Activated naive CD8-positive, alpha-beta T cell treated with anti-CD3 and anti-CD28 coated beads, Interleukin-2, amount 10 ng/mL, durations not matched to agents 7 days and 5 days (primary cell): ENCODE measurements at places on chromosomes 6 and 20. TPM values are rescaled to one million over a fixed set of nuclear protein-coding genes. Genes with fewer than 3 reads are reported as not detected.

The SRC gene
- 4.5 TPM for total RNA-seq

The MRPL2 gene
- 65.2 TPM for total RNA-seq

The LY86 gene
- 5.7 TPM for total RNA-seq

The ATG5 gene
- 28.5 TPM for total RNA-seq

The C6orf15 gene
- total RNA-seq, result not detected

The TBCC gene
- total RNA-seq, result 50.4 TPM

The CAGE1 gene
- 0.17 TPM for total RNA-seq

The BIRC7 gene
- not detected for total RNA-seq

GRCh38 chr6:138087593-138088325 is 19.5 kb downstream of the PERP start:
- H3K27ac ChIP-seq, result no peak overlapping the region
- H3K4me1 ChIP-seq, result no peaks in the 10 kb centered on the region
- no peak overlapping the region for H3K4me3 ChIP-seq
- H3K36me3 ChIP-seq, result no peaks in the 10 kb centered on the region

DNA sequence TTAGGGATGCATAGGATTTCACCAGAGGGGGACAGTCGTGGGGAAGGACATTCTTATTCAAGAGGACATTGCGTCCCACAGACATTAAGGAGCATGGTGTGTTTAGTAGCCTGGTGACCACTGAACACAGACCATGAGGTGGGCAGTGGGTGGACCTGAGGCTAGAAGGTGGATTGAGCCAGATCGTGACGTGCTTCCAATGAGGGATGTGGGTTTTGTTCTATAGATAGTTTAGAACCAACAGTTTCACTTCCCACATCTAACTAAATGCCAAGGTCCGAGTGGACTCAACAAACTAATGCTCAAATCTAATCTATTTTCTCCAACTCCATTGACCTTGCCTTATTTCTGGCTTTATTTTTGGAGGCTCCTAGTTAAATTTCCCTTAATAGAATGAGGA is 58.5 kb downstream of the OGFRL1 start:
- no peak overlapping the region for H3K27ac ChIP-seq
- DNase-seq, result no peak
- peaks cover 12% of the 10 kb centered on the region for H3K27me3 ChIP-seq
- H3K4me3 ChIP-seq, result no peak overlapping the region
- no peaks in the 10 kb centered on the region for H3K36me3 ChIP-seq
- peaks cover 1% of the 10 kb centered on the region for H3K4me1 ChIP-seq

DNA sequence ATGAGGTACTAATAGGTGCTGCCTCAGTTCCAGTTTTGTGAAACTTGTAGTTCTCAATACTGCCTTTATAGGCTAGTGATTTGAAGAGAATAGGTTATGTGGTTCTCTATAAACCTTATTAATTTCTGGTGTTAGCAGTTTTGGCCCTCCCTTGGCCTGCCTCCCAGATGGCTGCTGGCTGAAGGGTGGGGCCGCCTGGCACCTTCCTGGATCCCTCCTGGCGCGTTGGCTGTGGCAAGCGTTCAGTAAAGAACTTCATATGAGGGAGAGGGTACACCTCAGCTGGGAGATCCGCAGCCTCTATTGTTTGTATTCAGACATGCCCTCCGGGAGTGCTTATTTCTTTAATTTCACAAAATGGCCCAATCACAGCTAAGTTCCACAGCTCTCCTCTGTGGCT is 51.9 kb downstream of the FAM120B start:
- no peak overlapping the region for H3K27ac ChIP-seq
- no peak overlapping the region for H3K4me3 ChIP-seq
- no peaks in the 10 kb centered on the region for H3K27me3 ChIP-seq
- H3K4me1 ChIP-seq, result no peaks in the 10 kb centered on the region
- H3K36me3 ChIP-seq, result peaks cover 13% of the 10 kb centered on the region
- DNase-seq, result no peak

DNA sequence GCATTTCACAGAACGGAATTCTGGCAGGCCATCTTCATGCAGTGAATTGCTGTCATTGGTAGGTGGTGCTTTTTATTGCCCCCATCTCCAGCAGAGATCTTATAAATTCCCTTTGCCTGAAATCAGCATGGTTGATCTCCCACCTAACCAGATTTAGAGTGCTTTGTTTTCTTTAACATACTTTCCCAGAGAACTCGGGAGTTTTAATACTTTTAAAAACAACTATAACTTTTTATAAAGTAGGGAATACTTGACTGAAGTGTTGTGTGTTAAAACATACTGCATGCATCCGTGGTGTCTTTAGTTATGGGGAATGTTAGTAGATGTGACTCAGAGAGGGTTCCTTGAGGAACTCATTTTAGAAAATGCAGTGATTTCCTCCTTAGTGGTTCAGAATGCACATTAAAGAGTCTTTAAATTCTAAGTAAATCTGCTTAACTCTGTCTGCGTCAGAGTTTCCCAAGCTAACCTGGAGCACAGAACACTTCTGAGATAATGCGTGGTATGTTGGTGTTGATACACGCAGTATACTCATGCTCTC is 54.9 kb downstream of the AKAP12 start:
- H3K4me3 ChIP-seq, result no peak overlapping the region
- no peak overlapping the region for H3K27ac ChIP-seq
- H3K4me1 ChIP-seq, result peaks cover 7% of the 10 kb centered on the region
- no peaks in the 10 kb centered on the region for H3K36me3 ChIP-seq
- no peak for DNase-seq
- peaks cover 59% of the 10 kb centered on the region for H3K27me3 ChIP-seq

- H3K4me1 ChIP-seq, result peaks cover 16% of the 10 kb centered on the region
- no peak for DNase-seq
- peaks cover 2% of the 10 kb centered on the region for H3K27me3 ChIP-seq
- H3K4me3 ChIP-seq, result no peak overlapping the region
- H3K36me3 ChIP-seq, result peaks cover 3% of the 10 kb centered on the region
Observed at GRCh38 chr20:50728981-50729874, 2.2 kb upstream of the PARD6B start.

DNA sequence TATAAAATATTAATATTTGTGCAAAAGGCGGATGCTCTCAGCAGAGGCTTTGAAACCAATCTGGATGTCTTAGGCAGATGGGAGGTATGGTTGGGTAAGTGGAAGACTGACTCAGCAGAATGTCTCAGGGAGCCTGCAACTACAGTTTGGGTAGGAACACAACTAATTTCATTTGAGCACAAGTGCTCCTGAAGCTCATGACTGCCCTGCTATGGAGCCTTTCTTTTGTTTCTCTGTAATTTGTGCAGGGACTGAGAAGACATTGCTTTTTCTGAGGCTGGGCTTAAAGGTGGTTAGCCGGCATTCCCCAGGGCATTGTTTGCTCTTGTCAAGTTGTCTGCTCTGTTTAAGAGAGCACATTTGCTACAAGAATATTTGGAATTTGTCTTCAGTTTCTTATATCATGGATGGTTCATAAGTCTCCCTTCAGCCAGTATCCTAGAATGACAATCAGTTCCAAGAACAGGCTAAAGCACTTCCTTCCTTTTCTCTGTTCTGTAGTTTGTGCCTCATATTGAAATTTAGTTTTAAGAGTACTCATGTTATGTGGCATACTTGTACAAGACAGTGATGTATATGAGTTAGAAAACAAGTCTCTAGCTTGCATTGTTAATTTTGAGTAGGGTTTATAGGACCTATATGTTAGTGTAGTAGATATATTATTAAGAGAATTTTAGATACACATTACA is 208.3 kb downstream of the ZFAND3 start:
- no peak overlapping the region for H3K4me3 ChIP-seq
- no peak overlapping the region for H3K27ac ChIP-seq
- peaks cover 17% of the 10 kb centered on the region for H3K4me1 ChIP-seq
- H3K36me3 ChIP-seq, result peaks cover 13% of the 10 kb centered on the region
- no peak for DNase-seq
- H3K27me3 ChIP-seq, result no peaks in the 10 kb centered on the region

DNA sequence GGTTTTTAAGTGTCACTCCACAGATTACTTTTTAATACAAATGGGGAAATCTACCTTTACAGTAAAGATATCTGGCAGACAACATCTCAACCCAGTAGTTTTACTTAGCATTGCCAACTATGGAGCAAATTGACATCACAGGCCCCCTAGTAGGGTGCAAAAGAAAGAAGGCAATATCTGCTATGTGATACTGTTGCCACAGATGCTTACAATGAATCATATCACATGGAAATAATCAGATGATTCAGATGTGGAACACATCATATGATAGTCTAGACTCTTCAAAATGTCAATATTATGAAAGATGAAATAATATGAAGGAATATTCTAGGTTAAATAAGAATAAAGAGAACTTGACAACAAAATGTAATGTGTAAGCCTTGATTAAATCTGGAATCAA is 322.5 kb downstream of the BMP2 start:
- H3K36me3 ChIP-seq, result no peaks in the 10 kb centered on the region
- H3K4me3 ChIP-seq, result no peak overlapping the region
- no peaks in the 10 kb centered on the region for H3K4me1 ChIP-seq
- no peak for DNase-seq
- no peaks in the 10 kb centered on the region for H3K27me3 ChIP-seq
- no peak overlapping the region for H3K27ac ChIP-seq

DNA sequence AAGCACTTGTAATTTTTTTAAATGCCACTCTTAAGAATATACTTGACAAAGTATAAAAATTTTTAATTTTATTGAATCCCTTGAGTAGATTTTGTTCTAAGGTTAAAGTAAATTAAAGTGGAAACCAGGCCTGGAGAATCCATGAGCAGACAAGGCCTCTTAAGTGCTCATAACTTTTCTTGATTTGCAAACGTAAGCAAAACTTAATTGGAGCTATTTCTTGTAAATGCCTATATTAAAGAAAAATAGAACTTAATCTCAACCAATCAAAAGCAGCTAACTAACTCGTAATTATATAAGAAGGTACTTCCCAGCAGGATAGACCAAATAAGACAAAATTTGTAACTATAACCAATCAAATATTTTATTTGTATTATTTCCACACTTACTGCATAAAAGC is 12.7 kb upstream of the DEFB129 start:
- DNase-seq, result no peak
- H3K4me3 ChIP-seq, result no peak overlapping the region
- H3K27ac ChIP-seq, result no peak overlapping the region
- H3K36me3 ChIP-seq, result no peaks in the 10 kb centered on the region
- peaks cover 10% of the 10 kb centered on the region for H3K27me3 ChIP-seq

DNA sequence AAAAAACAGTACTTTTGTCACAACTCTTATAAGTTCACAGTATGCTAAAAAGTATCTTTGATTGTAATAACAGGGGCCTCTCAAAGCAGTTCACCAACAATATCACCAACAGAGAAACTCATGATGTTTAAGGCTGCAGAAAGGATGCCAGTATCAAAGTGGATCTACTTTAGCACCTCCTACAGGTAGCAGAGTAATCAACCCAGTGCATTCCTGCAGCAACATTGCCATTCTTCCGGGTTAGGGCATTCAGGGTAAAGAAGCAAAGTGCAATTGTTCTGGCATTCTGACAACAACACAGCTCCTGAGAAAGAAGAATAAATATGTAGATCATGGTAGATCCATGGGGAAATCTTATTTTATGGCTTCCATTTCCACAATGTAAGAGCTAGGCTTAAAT is 7.6 kb upstream of the SLC17A4 start:
- H3K36me3 ChIP-seq, result no peaks in the 10 kb centered on the region
- no peaks in the 10 kb centered on the region for H3K4me1 ChIP-seq
- H3K4me3 ChIP-seq, result no peak overlapping the region
- no peaks in the 10 kb centered on the region for H3K27me3 ChIP-seq

DNA sequence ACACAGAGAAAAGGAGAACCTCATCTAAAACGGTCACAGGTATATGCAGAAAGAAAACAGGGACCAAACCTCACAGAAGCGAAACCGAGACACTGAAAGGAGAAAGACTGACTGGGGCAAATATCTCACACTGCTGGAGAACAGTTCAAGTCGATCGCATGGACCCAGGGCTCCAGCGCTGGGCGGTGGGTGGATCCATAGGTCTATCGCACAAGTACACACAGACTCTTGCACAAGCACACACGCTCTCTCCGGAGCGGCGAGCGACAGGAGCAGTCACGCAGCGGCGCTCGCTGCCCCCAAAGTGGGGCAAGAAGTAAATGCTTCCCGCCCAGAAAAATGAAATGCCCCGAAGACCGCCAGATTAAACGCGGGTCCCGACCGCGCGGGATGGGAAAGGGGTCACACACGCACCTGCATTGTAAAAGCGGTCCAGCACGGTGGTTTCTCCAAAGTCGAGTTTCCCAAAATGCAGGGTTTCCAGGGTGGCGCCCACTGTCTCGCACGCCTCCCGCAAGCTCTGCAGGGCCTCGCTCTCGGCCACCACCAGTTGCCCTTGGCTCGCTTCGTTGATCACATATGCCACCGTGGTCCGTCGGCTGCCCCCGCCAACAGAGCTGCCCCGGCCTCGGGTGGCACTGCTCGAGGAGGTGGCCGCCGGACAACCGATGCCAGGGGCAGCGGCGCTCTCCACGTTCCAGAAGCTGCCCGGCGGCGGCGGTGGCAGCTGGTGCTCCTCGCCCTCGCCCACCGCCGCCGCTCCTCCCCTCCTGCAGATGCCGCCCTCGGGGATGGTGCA is 782 bp downstream of the MAP3K5 start:
- peak overlapping the region; percentile 86 for H3K27ac ChIP-seq
- H3K4me1 ChIP-seq, result peaks cover 41% of the 10 kb centered on the region
- H3K36me3 ChIP-seq, result peaks cover 11% of the 10 kb centered on the region
- H3K27me3 ChIP-seq, result peaks cover 2% of the 10 kb centered on the region

DNA sequence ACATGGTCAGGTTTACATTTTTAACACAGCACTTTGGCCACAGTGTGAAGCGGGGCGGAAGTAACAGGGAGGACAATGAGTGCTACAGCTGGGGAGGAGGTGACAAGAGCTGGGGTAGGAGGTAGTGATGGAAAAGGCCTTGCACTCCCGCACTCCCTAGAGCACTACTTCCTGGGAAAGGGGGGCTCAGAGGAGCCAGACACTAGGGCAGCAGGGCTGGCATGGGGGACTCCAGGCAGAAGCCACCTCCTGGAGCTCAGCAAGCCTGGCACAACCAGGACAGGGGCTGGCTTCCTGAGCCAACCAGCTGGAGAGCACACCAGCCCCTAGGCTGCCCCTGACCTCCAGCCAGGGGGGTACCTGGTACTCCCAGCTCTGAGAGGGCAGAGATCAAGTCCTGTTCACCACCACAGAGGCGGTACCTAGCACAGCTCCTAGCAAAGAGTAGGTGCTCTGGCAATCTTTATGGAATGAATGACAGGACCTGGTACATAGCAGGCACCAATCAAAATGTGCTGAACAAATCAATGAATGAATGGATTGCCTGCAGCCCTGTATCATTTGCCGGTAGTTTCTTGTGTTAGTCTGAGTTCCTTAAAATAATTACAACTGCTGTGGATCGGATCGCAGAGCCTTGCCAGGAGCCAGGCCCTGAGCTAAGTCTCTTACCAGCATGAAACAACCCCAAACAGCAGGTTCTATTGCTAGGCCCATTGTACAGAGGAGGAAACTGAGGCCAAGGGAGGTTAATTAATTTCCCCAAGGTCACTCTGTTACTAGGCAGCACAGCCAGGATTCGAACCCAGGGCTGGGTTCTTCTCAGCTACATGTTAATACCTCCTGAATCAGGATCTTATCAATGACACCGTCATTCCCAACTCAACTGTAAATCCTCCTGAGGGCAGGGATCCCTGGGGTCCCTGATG is 15.5 kb downstream of the NOL4L start:
- peaks cover 1% of the 10 kb centered on the region for H3K4me1 ChIP-seq
- H3K4me3 ChIP-seq, result no peak overlapping the region
- H3K36me3 ChIP-seq, result no peaks in the 10 kb centered on the region
- no peak for DNase-seq
